ENCODE measurements at places on chromosomes 4 and X.
A peak's percentile ranks its signal among the peaks of the same experiment; 100 is the strongest.

DNA sequence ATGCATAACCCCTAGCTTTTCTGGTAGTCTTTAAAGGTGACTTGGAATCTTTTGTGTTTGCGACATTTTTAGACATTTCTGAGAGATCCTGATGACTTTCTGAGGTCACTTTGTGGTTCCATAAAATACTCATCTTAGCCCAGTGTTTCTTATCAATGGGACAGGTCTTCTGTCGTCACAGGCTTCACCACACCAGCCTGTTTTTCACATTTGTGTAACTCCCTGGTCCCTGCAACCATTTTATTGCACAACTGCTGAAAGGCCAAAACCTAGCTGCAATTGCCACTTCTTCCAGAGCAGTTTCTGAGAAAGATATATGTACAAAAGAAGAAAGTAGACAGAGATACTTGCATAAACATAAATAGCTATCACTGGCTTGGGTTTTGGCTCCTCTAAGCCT is 120.9 kb downstream of the IL15 start:
- DNase-seq = no peak

- no peak for DNase-seq
Observed at GRCh38 chr4:100880011-100880410, 362.2 kb upstream of the EMCN start.

- no peak for DNase-seq
Observed at GRCh38 chr4:167645358-167645757, 411.1 kb upstream of the SPOCK3 start.

DNA sequence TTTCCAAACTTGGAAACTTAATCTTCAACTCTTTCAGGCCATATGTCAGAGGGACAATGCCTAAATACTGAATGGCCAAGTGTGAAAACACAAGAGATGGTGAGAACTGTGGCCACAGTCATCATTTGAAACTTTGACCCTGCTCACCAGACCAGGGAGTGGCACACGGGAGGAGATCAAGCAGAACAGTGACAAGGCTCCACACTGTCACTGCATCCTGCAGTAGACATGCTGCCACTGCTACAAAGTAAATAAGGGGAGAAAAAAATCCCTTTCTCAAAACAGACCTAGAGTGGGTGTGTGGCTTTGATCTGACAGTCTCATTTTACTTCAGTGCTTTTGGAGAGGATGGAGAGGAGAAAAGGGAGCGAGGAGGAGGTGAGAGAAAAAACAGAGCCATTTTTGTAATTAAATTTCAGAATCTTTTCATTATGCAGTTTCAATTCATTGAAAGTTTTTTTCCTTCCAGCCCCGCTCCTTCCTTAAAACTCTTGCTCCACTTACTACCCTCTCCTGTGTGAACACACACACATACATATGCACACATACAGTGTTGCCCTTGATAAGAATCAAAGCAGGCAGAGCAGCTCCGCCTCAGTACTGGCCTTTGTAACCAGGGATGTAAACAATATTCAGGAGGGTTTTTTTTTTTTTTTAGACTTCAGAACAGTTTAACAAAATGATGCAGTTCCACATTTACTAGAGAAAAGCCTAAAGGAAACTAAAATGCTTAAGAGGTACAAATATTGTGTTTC is 34.4 kb downstream of the NEXMIF start:
- DNase-seq = no peak

GRCh38 chrX:140087875-140088274 is 122.6 kb upstream of the CXorf66 start:
- no peak for DNase-seq

GRCh38 chrX:76427560-76428242 is at the start of gene MAGEE1:
TSS of gene MAGEE1 (plus strand) at chrX:76427710. CDS start at chrX:76427931, 221 bp downstream.
- DNase-seq = peak; percentile 37

DNA sequence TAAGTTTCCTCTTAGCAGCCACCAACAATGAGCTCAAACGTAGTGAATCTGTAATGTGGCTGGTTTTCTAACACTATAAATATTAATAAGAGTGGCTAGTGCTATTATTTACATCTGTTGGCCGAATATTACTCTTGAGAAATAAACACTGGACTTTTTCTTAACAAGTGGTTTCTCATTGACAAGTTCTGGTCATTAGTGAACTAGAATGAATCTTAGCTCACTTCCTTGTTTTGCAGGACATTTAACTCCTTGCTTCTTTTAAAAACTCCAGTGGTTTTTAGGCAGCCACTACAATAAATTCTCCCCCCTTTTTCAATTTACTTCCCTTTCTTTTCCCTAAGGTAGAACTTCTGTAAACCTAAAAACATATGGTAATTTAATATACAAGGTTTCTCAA is 177.2 kb downstream of the ARAP2 start:
- DNase-seq = no peak

GRCh38 chrX:153583433-153583832 is 15.5 kb downstream of the CCNQ start:
- DNase-seq = no peak

DNA sequence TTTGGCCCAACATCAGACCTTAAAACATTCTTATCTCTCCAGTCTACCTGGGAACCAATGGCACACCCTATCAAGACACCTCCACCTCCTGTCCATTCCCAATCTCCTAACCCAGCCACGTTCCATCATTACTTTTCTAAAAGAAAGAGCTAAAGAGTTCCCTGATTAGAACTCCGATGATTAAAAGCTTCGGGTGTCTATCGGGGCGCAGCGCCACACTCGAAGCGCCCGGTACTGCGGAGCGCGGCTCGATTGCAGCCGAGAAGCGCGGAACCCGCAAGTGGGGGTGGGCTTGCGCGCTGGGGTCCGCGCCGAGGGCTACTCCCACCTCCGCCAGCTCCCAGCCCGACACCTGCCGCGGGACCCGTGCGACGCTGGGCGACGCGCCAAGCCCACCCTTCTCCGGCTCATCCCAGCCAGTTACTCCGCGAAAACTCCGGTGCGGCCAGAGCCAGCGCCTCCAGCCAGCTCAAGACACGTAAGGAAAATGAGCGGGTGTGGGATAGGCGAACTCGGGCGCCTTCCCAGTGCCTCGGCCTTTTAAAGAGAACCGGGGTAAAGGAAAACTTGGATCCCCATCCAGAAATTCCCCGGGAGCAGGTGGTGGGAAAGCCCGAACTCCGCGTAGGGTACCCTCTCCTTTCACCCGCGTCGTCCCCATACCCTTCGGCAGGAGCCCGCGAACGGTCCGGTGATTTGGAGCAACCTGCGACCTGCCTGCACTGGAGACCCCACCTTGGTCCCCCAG is 593 bp downstream of the NPY1R start:
- no peak for DNase-seq

All from NCI-H748 treated with DMSO at 0.1 percent for 48 hours (cell line).